Fibroblast of skin of left quadriceps (primary cell): ENCODE measurements at places on chromosomes 4 and X.

GRCh38 chrX:29617725-29618124, 597.6 kb upstream of the MAGEB2 start:
- no peak for DNase-seq

GRCh38 chr4:147526272-147526654, 45.4 kb downstream of the EDNRA start:
- no peak for DNase-seq

- no peak for DNase-seq
These were observed 62.9 kb upstream of the SLC34A2 start for GRCh38 chr4:25592736-25593135.

DNA sequence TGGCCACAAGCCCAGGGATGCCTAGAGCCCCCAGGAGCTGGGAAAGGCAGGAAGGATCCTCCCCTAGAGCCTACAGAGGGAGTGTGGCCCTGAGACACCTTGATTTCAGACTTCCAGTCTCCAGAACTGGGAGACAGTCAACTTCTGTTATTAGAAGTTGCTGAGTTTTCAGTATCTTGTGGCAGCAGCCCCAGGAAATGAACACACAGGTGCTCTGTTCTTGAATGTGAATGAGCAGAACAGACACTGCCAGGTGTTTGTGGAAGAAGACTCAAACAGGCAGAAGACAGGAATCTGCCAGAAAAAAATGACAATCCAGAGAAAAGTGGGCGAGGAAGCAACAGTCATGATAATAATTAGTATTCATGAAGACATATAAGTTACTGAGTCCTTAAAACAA, 64.5 kb upstream of the STS start:
- no peak for DNase-seq

GRCh38 chr4:5517372-5517771, 191.0 kb downstream of the EVC2 start:
- DNase-seq: no peak

- no peak for DNase-seq
These were observed 24.4 kb downstream of the TSPAN5 start for GRCh38 chr4:98634061-98634460.

- no peak for DNase-seq
These were observed 15.9 kb upstream of the TLR1 start for GRCh38 chr4:38820329-38821061.

DNA sequence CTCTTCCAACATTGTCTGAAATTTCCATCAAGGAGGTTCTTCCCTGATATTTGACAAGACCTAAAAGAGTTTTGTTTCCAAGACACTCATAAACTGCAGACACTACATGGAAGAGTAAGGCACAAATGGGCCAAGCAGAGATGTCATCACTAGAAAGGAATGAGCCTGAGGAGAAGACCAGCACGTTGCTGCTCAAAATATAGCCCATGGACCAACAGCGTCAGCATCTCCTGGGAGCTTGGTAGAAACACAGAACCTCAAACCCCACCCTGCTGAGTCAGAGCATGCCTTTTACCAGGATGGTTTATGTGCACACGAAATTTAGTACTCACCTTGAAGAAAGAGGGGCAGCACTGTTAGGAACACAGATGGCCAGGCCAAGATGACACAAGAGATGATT, 128.7 kb upstream of the MID1 start:
- no peak for DNase-seq

- no peak for DNase-seq
These were observed 45.4 kb upstream of the TRPC5OS start for GRCh38 chrX:111830571-111830970.
